GM12892 (cell line): ENCODE measurements at places on chromosomes 12 and 14.

DNA sequence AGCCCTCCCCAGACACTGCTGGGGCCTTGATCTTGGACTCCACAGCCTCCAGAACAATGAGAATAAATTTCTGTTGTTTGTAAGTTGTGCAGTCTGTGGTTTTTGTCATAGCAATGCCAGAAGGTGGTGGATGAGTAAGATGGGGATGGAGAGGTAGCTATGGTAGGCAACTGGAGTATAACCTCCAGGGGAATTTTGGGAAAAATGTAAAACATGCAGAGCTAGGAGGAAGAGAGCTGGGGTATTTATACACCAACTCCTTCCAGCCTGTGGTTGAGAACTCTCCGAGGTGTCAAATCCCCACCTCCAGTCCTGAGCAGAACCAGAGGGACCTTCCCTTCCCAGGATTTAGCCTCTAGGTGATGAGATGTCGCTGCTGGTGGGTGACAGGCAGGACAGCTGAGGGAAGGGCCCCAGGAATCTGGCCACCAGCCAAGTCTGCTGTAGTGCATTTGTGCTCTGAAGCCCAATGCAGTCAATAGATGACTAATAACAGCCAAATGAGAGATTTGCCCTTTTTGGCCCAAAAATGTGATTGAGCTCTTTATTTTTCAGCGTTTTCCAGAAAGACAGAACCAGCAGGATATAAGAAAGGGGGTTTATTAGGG lies 19.1 kb upstream of the CEP170B start:
- no peak for DNase-seq

GRCh38 chr14:106843386-106843785 lies 1317.0 kb downstream of the TMEM121 start:
- no peak for DNase-seq

GRCh38 chr14:38207377-38207735 lies 348 bp upstream of the SSTR1 start:
- no peak for DNase-seq

DNA sequence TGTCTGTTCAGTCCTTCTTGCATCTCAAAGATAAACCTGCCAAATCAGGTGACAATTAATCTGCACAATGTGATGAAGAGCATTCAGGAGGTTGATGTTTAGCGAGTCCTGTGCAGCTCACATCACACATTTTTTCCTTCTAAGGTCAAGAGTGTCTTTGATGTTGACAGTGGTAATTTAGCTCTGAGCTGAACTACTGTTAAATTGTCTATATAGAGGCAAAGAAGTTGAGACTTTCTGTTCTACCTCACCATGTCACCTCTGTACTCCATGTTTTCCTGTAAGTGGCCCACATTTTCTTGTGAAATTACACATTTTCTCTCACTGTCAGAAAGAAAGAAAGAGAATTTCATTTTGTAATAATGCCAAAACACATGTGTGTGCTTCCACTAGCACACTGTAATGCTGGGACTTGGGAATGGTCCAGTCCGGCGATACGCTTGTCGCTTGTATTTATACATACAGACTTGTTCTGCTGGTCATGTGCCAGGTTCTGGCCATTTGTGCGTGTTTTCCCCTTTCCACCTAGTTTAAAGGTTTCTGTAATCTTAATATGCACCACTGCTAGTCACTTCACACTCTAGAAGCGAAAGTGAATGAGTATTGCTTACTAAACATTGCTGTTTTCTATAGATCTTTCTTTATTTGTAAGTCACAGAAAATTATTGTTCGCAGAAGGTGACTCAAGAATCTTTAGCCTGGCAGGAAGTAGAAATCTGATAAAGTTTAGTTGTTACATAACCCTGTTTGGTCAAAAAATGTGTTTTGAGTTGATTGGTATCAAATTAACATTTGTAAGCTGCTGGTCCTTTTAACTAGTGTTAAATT lies 328.9 kb downstream of the TMTC2 start:
- DNase-seq = no peak

- DNase-seq = peak; percentile 98
Measured at GRCh38 chr14:92686900-92687427, 61.5 kb downstream of the LGMN start.

DNA sequence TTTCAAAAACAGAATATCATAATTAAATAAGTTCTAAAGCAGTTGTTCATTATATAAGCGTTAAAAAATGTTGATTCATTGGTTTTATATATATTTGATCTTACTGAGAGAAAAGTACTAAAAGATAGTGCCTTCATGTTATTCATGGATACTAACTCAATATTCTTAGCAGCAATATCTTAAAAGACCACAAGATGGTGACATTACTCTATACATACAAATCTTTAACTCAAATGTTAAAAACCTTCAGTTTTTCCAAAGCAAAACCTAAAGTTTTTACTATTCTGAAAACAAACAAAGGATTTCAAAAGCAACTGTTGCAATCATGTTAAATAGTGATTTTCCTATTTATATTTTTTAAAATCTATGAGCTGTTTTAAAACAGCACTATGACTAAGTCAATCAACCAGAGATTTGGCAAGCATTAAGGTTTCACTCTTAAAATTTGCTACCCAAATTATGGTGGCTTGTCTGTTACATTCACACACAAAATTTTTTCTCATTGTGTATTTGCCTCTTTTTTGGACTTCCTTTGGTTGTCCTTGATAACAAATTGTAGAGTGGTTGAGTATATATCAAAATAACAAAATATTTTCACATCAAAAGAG lies 50.1 kb upstream of the RERGL start:
- no peak for DNase-seq

DNA sequence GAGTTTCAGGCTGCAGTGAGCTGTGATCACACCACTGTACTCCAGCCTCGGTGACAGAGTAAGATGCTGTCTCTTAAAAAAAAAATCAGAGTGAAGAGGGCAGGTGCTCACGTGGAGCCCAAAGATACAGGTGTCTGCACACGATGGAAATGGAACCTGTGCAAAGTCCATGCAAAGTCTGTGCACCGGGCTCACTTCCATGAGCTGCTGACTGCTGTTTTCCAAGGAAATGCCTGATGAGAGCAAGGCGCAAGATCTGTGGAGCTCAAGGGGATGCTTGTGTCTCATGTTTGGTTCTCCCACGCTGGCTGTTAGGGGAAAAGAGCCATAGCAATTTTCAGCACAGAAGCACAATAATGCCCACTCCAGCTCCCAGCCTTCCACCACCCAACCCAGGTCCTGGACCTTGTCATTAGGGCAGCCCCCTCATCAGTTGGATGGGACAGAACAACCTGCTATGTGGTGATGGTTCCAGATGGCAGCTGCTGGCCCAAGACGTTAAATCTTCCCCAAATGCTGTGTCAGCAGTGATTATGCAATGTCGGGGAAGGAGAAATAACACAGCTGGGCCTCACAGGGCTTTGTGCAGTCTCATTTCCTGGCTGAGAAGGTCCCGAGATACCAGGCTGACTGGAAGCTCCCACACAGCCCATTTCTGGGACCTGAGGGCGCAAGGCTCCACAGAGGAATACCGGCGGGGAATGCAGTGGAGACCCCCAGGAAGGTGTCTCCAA lies 27.9 kb upstream of the DICER1 start:
- no peak for DNase-seq

- no peak for DNase-seq
Measured at GRCh38 chr12:131171029-131171428, 217.3 kb downstream of the ADGRD1 start.

- DNase-seq = no peak
Measured at GRCh38 chr12:52519826-52520662, at the start of gene KRT5. TSS of gene KRT5 (minus strand) at chr12:52520394. CDS start at chr12:52520296, 98 bp downstream.

DNA sequence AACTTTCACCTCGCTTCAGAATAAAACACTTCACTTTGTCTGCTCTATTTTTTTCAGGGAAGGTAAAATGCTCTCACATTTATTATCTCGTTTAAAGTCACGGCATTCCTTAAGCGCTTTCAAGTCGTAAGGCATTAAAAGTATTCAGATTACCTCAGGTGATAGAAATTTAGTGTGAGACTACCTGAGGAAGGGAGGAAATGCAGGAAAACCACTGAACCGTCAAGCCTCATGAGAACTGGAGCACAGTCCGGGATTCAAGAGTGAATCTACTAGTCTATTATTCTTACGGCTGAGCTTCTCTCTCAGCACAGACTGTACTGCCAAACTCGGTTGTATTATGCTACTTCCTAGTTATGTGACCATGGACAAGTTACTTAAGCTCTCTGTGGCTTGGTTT lies 8.3 kb upstream of the PPFIBP1 start:
- no peak for DNase-seq

GRCh38 chr12:106580671-106581508 lies 1.9 kb upstream of the RFX4 start:
- no peak for DNase-seq

DNA sequence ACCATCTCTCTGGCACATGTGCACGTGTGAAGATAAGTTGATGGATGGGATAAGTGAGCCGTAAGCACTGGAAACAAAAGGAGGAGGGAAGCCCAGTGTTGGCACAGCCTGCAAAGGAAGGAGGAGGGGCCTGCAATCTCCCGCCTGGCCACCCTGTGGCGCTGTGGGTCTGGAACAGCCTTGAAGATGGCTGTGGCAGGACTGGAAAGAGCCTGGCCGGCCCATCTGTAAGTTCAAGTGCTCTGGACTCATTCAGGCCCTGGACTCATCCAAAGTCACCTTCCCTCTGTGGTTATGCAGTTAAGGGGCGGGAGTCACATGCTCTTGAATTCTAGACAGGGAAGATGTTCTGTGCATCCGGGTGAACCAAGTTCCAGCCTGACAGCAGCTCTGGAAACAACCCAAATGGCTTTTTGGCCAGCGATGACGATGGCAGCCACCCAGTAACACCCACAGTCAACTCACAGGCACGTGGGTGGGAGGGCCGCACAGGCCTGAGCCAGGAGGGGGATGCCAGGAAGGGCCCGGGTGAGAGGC lies 50.4 kb downstream of the CHGA start:
- DNase-seq = no peak

DNA sequence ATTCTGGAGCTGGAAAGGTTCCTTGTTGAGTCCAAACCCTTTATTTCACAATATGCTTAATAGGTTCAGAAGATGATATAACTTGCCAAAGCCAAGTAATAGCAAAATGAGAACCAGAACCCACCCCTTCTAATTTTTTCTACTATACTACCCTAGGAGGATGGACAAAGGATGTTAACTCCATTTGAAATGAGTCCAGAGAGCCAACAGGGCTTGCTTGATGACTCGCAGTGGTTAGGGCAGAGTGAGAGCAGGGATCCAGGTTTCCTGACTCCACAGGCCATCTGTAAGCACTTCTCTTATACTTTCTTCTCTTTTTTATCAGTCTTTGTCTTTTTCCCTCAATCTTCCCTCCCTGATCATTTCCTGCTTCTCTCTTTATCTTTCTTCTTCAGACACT lies 668.1 kb downstream of the MED13L start:
- no peak for DNase-seq

- DNase-seq = no peak
Measured at GRCh38 chr12:97524812-97525211, 62.2 kb downstream of the RMST start.

- no peak for DNase-seq
Measured at GRCh38 chr12:7937833-7938506, 2.0 kb upstream of the SLC2A3 start.

GRCh38 chr12:59405992-59406391 lies 189.8 kb upstream of the SLC16A7 start:
- no peak for DNase-seq

DNA sequence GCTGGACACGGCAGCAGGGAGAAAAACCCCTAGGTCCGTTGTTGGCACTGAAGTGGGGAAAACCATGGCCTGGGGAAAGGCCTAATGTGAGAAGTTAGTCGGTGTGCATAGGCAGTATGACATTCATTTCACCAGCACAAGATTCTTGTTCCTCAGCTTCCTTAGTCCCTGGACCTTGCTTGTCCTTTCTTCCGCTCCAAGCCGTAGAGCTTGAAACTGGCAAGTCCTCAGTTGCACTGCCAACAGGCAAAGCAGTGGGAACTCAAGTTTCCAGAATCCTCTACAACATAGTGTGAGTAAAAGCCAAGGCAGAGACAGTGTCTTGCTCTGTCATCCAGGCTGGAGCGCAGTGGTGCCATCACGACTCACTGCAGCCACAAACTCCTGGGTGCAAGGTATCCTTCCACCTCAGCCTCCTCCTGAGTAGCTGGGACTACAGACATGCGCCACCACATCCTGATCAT lies 138.5 kb upstream of the AMIGO2 start:
- DNase-seq = no peak

- DNase-seq = no peak
Measured at GRCh38 chr12:26264215-26264838, 69.0 kb downstream of the SSPN start.

DNA sequence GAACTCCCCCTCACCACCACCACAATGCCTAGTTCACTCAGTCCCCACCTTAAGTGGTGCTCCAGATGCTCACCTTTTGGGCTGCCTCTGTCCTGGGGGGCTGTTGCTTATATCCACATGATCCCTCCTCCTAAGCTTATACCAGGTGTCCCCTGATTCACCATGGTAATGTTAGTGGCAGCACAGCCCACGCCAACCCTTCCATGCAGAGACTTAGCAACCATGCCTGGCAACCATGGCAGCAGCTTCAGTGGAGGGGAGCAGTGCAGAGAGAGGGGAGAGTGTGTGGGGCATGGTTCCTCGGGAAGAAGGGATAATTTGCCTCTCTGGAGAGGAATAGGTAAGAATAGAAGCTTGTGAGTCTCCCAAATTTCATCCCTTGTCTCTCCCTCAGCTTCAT lies 1.2 kb upstream of the DDN start:
- no peak for DNase-seq

DNA sequence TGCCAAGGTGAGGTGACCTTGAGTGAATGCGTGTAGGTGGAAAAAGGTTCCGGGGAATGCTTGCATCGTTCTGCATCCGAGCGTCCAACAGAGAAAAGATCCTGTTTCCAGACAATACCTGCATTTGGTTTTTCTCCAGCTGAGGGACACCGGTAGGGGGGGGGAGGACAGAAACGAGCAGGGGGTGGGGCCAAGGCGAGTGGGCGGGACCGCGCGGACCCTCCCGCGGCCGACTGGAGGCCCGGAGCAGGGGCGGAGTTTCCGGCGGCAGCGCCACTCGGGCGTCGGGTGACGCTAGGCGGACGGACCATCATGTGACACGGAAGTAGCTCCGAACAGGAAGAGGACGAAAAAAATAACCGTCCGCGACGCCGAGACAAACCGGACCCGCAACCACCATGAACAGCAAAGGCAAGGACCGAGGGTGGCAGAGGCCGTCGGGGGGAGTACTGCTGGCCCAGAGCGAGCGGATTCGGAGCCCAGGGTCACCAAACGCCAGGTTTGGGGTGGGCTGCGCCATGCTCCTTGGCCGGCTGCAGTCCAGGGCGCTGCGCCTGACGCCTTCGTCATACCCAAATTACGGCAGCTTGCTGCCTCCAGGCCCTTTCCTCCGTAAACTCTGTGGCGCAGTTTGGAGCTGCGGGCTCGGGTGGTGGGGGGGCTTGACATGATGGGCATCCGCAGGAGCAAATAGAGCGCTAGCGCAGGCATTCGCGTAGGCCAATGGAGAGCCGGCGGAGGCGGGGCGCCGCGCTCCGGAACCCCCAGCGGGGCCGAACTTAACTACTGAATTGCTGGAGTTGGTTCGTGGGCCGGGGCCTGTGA lies at the start of gene DAZAP2:
Gene DAZAP2, plus strand, starts transcription at position 317 of the 825 bp plus-strand sequence. Its CDS starts 82 bp downstream, at position 399.
- DNase-seq = peak; percentile 93

- DNase-seq = no peak
Measured at GRCh38 chr12:123237646-123238329, 4.6 kb downstream of the MTRFR start.
